ENCODE measurements at places on chromosomes 6 and 20.

GRCh38 chr6:32933661-32934085 is 7.2 kb downstream of the HLA-DMB start:
- DNase-seq = peak; percentile 81

GRCh38 chr6:35376281-35376680 is 33.9 kb downstream of the PPARD start:
- DNase-seq = no peak

DNA sequence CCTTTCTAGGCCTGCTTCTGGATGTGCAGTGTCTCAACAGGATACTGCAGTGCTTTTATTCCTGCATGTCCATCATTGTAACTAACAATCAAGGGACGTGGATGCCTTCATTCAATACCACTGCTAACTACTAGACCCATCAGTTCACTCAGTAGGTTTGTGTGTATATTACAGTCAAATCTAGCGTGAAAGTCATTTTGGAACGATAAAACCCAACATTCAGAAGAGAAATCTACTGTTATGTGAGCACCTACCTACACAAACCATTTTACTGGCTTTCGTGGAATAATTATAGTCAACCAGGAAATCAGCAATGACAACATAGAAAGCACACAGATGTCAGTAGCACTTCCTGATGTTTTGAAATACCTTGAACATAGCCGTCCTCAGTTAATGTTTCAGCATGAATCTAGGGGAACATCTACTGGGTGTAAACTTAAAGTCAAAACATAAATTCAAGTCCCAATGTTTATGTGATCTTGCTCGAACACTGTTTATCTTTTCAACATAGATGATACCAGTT is 270.6 kb downstream of the FARS2 start:
- no peak for DNase-seq

GRCh38 chr6:159045801-159046200 is 1.0 kb upstream of the TAGAP start:
- DNase-seq = no peak

DNA sequence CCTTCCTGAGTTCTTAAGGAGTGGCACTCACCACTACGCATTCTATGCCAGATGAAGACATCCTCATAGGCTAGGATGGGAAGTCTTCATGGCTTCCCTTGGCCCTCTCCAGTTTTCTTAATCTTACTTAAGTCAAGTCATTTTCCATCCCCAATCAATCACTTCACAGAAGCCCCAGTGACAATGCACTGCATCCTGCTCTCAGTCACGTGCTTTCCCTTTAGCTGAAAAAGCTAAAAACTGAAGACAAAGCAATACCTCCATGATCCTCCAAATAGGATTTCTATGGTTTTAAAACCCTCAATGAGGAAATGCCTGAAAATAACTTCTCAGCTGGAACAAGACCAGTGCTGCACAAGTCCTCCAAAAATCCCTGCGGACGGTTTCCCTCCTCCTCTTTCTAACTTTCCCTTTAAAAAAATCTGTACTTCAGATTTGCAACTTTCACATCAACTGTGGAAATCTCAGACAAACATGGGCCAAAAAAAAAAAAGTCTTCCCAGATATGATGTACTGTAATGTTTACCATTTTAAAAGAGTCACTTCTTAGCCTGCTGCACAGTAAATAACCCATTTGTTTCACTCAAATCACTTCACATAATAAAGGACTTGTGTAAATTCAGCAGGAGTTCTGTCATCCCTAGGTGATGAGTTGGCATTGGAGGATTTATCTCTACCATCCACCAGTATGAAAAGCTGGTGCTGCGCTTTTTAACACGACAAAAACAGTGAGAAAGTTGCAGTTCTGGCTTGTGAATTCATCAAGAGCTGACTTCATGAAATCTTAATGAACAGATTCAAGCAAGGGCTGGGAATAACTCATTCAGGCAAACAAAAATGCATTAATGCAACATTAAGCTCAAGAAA is 590.0 kb upstream of the NOX3 start:
- no peak for DNase-seq

GRCh38 chr20:37681384-37682112 is 12.3 kb upstream of the CTNNBL1 start:
- DNase-seq = no peak

Measured in activated T-cell treated with anti-CD3 and anti-CD28 coated beads for 1 hour (primary cell).